Natural killer cell treated with Interleukin-12 subunit alpha and Interleukin-12 subunit beta and Interleukin-15 and Interleukin-18, amount 100 ng/mL, for 72 hours (primary cell): ENCODE measurements at places on chromosomes 7 and 10. TPM values are rescaled to one million over a fixed set of nuclear protein-coding genes. Genes with fewer than 3 reads are reported as not detected.

DNA sequence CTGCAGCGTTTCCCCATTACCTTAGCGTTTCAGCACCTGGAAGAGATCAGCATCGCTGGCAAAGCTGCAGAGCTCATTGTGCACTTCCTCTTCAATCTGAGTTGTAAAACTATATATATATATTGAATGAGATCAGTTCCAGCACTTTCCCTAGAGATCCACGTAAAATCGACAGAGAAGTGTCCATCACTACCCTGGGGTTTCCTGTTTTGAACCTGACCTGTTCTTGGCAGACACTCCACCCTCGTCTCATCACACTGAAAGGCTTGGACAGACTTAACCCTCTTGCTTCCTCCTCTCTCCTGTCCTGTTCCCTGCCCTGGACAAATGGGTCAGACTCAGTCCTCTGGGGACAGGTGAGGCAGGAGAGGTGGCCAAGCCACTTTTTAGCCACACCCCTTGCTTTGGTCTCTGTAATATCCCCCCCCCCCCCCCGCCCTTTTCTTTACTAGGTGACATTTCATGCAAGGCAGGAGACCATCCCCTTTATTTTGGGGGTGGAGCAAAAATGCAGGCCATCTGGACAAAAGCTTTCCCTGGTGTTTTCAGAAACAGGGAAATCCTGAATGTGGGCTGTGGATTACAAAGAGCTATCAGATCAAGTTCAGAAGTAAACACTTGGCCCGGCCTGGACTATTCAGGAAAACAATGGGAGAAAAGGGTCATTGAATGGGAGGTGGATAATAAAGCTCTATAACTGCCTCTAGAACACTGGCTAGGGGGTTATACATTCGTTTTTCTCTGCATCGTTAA is 83.7 kb upstream of the KDM7A start:
- no peak overlapping the region for H3K27ac ChIP-seq
- H3K4me3 ChIP-seq, result no peak overlapping the region
- no peaks in the 10 kb centered on the region for H3K27me3 ChIP-seq
- no peak for DNase-seq

DNA sequence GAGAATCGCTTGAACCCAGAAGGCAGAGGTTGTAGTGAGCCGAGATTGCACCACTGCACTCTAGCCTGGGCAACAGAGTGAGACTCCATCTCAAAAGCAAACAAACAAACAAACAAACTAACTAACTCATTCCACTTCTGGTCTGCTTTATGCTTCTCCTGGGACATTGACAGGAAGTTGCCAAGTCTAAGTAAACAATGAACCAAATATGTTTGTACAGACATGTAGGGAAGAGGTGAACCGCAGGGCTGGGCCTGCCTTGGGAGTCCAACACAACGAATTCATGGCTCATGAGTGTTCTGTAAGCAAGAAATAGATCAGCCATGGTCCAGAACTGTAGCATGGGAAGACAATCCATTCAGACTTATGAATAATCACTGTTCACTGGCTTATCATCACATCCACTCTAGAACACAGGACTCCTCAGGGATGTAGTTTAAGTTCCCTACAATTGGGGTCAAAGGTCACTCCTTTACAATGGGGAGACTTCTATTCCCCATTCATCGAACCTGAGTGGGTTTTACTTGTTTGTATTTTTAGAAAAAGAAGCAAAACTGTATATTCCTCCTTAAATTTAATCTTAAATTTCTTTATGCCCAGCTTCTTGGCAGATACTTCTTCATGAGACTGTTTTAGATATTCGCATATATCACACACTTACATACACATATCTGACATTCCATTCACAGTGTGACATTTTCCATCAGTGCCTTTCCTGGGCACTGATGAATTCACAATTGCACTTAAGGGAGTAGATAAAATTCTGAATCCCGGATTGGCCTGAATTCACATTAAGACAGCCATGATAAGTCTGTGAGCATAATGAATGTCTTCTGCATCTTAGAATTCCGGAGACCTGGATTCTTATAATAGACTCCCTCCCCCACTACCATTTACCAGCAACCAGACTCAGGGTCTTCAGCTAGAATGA is 159.1 kb upstream of the EEPD1 start:
- H3K27ac ChIP-seq, result no peak overlapping the region
- peaks cover 5% of the 10 kb centered on the region for H3K27me3 ChIP-seq
- no peaks in the 10 kb centered on the region for H3K36me3 ChIP-seq
- no peak for DNase-seq
- H3K4me1 ChIP-seq, result peaks cover 3% of the 10 kb centered on the region
- no peak overlapping the region for H3K4me3 ChIP-seq

DNA sequence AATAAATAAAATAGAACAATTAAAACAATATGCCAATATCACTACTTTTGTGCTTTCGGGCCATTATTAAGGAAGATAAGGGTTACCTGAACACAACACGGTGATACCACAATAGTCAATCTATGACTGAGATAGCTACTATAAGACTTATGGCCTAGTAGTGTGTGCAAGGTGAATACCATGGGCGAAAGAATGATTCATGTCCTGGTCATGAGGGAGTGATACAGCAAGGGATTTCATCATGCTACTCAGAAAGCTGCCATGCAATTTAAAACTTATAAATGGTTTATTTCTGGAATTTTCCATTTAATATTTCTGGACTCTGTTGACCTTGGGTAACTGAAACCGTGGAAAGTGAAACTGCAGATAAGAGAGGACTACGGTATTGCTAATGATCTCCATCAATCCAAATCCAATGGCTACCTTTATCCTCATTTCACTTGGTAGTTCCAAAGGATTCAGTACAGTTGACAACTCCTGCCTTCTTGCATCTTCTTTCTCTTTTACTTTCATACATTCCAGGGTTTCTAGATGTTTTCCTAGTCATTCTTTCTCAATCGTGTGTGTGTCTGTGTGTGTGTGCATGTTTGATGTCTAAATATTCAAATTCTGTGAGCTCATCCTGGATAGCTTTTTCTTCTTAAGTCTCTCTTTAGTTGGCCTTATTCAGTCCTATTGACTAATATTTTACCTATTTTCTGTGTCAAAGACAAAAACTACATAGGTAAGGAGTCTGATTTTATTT is 100.5 kb upstream of the MAGI2 start:
- H3K27me3 ChIP-seq, result no peaks in the 10 kb centered on the region
- H3K27ac ChIP-seq, result no peak overlapping the region
- H3K36me3 ChIP-seq, result peaks cover 6% of the 10 kb centered on the region
- H3K4me1 ChIP-seq, result no peaks in the 10 kb centered on the region
- no peak for DNase-seq

GRCh38 chr10:26479766-26480492 is 41.8 kb downstream of the APBB1IP start:
- peaks cover 49% of the 10 kb centered on the region for H3K4me1 ChIP-seq
- peak overlapping the region; percentile 97 for H3K27ac ChIP-seq
- no peaks in the 10 kb centered on the region for H3K27me3 ChIP-seq
- H3K36me3 ChIP-seq, result no peaks in the 10 kb centered on the region

DNA sequence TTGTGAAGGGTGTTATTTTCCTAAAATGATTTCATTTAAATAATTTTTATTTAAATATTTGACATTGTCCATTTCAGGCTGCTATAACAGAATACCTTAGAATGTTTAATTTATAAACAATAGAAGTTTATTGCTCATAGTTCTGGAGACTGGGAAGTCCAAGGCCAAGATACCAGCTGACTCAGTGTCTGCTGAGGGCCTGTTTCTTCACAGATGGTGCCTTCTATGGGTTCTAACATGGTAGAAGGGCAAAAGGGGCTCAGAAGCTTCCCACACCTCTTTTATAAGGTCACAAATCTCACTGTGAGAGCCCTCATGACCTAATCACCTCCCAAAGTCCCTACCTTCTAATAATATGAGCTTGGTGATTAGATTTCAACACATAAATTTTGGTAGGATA is 50.7 kb downstream of the MTURN start:
- H3K27ac ChIP-seq, result no peak overlapping the region
- H3K27me3 ChIP-seq, result no peaks in the 10 kb centered on the region
- H3K4me1 ChIP-seq, result peaks cover 5% of the 10 kb centered on the region
- H3K4me3 ChIP-seq, result no peak overlapping the region
- no peak for DNase-seq

GRCh38 chr10:12974491-12975199 is 26.9 kb downstream of the CCDC3 start:
- H3K27ac ChIP-seq, result no peak overlapping the region
- peaks cover 24% of the 10 kb centered on the region for H3K27me3 ChIP-seq
- no peak for DNase-seq
- no peak overlapping the region for H3K4me3 ChIP-seq
- H3K36me3 ChIP-seq, result no peaks in the 10 kb centered on the region
- peaks cover 4% of the 10 kb centered on the region for H3K4me1 ChIP-seq

GRCh38 chr7:33395340-33395739 is 266.0 kb downstream of the BBS9 start:
- no peak overlapping the region for H3K27ac ChIP-seq
- no peak for DNase-seq
- no peaks in the 10 kb centered on the region for H3K27me3 ChIP-seq
- peaks cover 9% of the 10 kb centered on the region for H3K36me3 ChIP-seq
- peaks cover 5% of the 10 kb centered on the region for H3K4me1 ChIP-seq

DNA sequence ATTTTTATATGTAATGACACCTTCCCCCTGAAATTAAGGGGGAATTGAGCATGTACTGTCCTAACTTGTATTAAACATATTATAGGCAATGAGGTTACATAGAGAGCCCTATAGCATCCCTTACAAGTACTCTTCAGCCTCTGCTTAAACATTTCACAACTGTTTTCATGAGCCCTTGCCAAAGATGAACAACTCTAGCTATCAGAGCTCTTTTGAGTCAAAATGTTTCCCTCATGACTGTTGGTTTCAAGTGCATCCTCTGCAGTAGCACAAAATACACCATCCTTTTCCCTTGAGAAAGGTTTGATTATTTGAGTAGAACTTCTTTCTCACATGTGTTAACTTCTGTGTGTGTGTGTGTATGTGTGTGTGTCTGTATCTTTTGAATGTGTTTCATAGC is 1157.6 kb upstream of the CELF2 start:
- H3K4me1 ChIP-seq, result no peaks in the 10 kb centered on the region
- no peak overlapping the region for H3K27ac ChIP-seq
- H3K36me3 ChIP-seq, result no peaks in the 10 kb centered on the region
- no peaks in the 10 kb centered on the region for H3K27me3 ChIP-seq

Gene JAKMIP3
- 0.05 TPM for total RNA-seq

Gene PRLHR
- not detected for total RNA-seq

Gene PCLO
- not detected for total RNA-seq

Gene CCDC126
- 8.5 TPM for total RNA-seq
